Activated CD4-positive, alpha-beta T cell treated with anti-CD3 and anti-CD28 coated beads, Interleukin-2, amount 10 ng/mL, durations not matched to agents 24 days and 14 days (primary cell): ENCODE measurements at places on chromosomes 3 and 15.
A peak's percentile ranks its signal among the peaks of the same experiment; 100 is the strongest.

DNA sequence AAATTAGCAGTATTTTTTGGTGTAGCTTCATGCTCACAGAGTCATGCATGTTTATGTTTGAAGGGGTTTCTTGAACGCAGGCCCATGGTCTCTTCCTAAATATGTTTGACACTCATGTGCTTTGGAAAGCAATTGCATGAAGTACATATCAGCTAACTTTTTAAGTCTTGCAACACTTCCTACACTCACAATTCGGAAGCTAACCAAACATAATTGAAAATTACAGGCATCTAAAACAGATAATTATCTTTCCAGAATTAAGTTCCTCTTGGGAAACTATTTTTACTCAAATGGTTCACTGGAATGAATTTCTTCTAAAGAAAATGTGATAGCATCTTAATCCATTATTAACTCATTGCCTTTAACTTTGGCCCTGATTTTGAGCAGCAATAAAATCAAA is 438.9 kb downstream of the RAP2B start:
- DNase-seq = no peak

- DNase-seq = peak; percentile 90
These were observed 35.9 kb downstream of the OXNAD1 start for GRCh38 chr3:16300881-16301359.

DNA sequence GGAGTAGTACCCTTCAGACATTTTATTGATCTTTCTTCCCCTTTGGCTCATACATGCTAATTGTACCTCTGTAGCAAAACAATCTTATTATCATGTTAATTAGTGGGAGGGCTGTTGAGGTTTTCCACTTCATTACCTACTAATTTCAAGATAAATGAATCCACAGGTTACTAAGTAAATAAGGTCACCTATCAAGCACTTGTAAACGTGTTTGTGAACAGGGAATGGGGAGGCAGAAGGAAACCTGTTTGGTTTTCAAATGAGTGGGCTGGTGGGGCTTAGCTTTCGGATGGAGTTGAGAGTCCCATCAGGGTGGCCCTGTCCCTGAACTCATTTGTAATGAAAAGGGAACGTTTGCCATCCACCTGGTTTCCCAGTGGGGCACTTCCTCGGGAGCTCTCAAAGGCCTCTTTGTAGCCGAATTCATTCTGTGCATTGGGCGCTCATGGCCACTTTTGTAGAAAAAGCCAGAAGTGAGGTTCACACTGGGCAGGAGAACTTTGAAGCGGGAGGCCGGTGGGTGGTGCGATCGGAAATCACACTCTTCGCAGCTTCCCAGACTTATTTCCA is 419.8 kb upstream of the NR2F2 start:
- DNase-seq = no peak

DNA sequence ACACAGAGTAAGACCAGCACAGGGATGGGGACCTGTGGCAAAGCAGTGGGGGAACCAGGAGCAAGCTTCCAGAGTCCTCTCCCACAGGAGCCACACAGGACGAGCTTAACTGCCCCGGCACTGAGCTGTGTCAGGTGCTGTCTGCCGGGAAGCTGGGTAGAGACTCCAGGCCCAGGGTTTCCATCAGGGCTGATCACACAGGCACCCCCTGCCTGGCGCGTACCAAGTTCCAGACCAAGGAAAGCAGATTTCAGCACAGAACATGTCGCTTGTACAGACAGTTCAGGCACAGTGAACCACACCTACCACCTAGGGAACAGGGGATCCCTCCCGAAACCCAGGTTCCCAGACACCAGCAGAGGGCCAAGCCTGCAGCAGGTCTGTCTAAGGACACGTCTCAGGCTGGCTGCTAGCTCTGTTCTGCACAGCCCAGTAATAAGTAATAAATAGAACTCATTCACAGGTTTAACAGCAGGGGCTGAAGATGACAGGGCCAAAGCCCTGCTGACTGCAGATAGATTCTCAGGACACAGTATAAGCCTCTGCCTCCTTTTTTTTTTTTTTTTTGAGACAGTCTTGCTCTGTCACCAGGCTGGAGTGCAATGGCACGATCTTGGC is 30.2 kb upstream of the OCA2 start:
- DNase-seq = no peak

- no peak for DNase-seq
These were observed 584.8 kb downstream of the DIPK2A start for GRCh38 chr3:144556392-144556791.

DNA sequence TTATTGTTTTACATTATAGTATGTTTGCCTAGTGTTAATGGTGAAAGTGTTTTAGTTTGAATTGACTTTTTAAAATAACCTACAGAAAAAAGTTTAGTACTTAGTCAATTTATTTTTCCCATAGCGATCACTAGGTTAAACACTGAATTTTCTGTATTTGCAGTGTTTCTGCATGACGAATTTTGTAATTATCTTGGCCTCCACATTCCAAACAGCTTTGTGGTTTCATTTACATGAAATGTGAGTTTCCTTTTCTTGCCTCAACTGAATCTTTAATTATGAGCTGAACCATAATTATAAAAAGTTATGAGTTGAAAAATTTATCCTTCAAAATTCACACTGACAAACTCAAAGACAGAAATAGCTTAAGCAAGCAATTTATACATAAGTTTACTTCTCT is 235.5 kb downstream of the CTNNB1 start:
- no peak for DNase-seq

DNA sequence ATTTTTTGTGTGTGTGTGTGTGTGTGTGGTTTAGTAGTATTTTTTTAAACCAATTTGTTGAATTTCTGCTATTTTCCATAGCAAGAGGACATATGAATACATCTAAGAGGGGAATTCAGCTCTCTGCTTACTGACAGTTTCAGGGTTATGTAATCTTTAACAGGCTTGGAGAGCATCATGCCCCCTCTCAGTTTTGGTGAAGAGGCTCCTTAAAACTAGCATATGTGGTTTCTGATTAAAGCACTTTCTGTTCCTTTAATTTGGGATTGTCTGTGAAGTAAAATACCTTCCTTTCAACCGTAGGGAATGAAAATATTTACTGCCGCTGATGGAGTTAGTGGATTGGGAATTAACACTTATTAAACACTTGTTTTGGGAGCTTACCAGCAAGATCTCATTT is 19.4 kb upstream of the NFKBIZ start:
- DNase-seq = no peak
